Mononuclear cell (primary cell): ENCODE measurements at places on chromosomes 2 and 18. TPM values are rescaled to one million over a fixed set of nuclear protein-coding genes. Genes with fewer than 3 reads are reported as not detected.

Gene NTSR2
- not detected for total RNA-seq

Gene TUBB8B
- not detected for total RNA-seq

Gene CROCC2
- not detected for total RNA-seq

Gene ALPG
- total RNA-seq = not detected
